ENCODE measurements at places on chromosomes 16 and 17.

DNA sequence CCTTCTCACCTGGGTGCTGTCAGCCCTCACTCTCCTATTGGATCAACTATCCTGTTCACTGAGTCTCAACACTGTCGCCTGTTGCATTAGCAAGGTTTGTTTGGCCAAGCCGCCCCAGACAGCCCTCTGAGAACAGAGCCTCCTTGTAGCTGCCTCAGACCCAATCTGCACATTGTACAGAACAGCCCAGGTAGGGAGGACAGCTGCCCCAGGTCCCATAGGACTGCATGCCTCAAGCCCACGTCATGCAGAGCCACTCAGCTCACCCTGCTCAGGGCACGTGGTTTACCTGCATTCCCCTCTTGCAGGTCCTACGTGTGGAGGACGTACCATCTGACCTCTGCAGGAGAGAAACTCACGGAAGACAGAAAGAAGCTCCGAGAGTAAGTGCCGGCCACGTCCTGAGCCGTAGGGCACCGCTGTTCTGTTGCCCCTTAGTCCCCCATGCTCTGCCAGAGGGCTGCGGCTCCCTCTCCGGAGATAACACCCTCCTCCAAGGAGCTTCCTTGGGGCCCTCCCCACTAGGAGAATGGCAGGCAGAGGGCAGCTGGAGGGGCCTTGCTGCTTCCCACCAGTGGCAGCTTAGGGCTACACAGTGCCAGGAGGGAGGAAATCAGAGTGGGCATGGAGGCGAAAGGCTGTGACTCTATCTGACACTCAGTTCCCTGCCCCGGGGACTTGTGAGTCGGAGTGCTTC, 2.8 kb downstream of the SNRNP25 start:
- no peak for DNase-seq

GRCh38 chr17:19647697-19648474, 665 bp upstream of the ALDH3A2 start:
- DNase-seq: no peak

DNA sequence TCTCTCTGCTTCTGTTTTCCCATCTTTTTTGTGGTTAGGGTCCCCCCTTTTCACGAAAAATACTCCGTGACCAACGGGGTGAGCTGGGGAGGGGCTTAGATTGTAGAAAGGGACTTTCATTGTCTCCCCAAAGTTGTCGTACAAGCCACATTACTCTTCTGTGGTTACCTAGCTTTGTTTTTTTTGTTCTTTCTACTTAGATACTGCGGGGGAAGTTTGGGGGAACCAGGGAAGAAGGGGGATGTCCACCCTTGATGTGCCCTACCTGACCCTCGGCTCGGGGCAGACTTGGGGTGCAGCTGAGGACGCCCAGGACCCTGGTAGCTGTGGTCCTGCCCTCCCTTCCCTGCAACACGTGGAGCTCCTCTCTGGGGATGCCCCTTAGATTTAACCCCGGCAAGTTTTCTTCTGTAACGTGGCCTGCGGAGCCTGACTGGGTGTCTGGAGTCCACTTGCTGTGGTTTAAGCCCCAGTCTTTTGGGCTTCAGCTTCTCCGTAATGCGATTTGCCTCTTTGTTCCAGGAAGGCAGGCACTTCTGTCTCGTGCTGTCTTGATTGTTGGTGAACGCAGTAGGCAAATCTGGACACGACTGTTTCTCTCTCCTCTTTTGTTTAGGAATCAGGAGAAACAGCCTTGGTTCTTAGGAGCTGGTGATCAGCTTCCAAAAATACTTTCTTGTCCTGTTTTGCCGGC, 892 bp downstream of the ABCC1 start:
- peak; percentile 65 for DNase-seq

GRCh38 chr16:87582966-87583325, 19.4 kb upstream of the JPH3 start:
- DNase-seq: no peak

DNA sequence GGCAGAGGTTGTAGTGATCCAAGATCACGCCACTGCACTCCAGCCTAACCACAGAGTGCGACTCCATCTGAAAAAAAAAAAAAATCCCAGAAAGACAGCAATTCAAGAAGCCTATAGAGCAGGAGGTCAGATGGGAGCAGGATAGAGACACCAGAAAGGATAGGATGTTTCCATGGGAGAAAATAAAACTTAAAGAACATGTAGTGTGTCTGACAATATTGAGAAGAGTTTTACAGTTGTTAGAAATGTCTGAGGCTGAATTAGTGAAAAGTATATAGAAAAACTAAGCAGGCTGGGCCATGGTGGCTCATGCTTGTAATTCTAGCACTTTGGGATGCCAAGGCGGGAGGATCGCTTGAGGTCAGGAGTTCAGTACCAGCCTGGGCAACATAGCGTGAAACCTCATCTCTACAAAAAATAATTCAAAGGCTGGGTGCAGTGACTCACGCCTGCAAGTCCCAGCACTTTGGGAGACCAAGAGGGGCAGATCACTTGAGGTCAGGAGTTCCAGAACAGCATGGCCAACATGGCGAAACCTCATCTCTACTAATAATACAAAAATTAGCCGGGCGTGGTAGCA, 15.3 kb upstream of the TRIM37 start:
- DNase-seq: no peak

GRCh38 chr16:228151-228851, 948 bp downstream of the LUC7L start:
- DNase-seq: no peak

DNA sequence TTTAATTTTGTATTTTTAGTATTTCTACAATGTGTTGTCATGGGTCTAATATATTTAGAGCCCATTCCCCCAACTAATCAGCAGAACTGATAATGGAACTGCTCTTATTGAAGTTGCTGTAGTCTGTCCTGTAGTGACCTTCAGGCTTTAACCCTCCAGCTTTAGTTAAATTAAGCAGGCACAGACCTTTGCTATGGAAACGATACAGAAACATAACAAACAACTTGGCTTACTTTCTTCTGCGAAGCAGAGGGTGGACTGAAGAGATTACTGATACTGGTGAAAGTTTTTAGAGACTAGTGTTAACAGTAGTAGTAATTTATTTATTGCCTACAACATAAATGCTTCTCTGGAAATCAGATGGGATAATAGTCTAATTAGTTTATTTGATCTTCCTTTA, 61.4 kb downstream of the NFATC3 start:
- no peak for DNase-seq

- no peak for DNase-seq
Observed at GRCh38 chr17:51425773-51426172, 165.4 kb downstream of the UTP18 start.

DNA sequence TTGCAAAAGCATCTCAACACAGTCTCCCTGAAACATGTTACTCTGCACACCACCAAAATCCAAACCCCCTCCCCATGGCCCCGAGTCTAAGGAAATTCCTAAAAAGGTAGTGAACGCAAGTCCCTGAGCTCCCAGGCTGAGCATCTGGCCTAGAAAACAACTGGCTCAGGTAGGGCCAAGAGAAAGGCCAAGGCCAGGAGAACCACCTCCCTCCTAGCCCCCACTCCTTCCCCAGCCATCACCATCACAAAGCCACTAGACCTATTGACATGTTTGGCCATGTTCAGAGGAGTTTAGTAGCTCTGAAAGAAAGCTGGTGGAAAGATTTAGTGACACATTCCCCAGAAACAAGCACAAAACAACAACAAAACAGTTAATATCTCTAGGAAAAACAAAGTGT, 220.0 kb upstream of the PSMD7 start:
- DNase-seq: no peak

DNA sequence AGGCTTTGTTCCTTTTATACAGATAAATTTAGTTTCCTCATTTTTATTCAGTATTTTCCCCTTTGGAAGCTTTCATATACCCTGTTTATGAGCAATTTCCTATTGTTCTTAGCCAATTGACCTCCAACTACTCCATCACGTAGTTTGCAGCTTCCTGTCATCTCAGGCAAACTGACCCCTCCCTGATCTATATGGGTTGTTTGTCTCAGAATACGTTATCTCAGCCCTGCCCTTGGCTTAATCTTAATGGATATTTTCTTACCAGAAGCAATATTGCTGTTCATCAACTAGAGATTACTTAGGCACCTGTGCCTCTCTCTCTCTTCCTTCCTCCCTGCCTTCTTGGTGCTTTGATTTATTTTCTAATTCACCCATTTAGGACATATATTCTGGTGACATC, 81.2 kb downstream of the ZNF18 start:
- no peak for DNase-seq

- DNase-seq: no peak
Observed at GRCh38 chr17:57135789-57136291, 50.8 kb downstream of the AKAP1 start.
